ENCODE measurements at places on chromosomes 12 and 14.

GRCh38 chr14:66920196-66920595 is 269.0 kb upstream of the GARIN2 start:
- peaks cover 38% of the 10 kb centered on the region for H3K36me3 ChIP-seq
- no peak overlapping the region for H3K27ac ChIP-seq
- DNase-seq = no peak
- no peak overlapping the region for H3K4me3 ChIP-seq
- H3K27me3 ChIP-seq = no peaks in the 10 kb centered on the region

GRCh38 chr12:14417715-14418114 is 52.2 kb downstream of the ATF7IP start:
- H3K36me3 ChIP-seq = peaks cover 29% of the 10 kb centered on the region
- H3K27me3 ChIP-seq = no peaks in the 10 kb centered on the region
- peak overlapping the region; percentile 99 for H3K27ac ChIP-seq

GRCh38 chr14:92585981-92586937 is 72.7 kb downstream of the RIN3 start:
- no peaks in the 10 kb centered on the region for H3K27me3 ChIP-seq
- H3K4me1 ChIP-seq = peaks cover 20% of the 10 kb centered on the region
- no peak for DNase-seq

- H3K27me3 ChIP-seq = no peaks in the 10 kb centered on the region
- H3K4me1 ChIP-seq = peaks cover 59% of the 10 kb centered on the region
- no peak for DNase-seq
Measured at GRCh38 chr14:68563251-68564131, 229.4 kb downstream of the ZFP36L1 start.

DNA sequence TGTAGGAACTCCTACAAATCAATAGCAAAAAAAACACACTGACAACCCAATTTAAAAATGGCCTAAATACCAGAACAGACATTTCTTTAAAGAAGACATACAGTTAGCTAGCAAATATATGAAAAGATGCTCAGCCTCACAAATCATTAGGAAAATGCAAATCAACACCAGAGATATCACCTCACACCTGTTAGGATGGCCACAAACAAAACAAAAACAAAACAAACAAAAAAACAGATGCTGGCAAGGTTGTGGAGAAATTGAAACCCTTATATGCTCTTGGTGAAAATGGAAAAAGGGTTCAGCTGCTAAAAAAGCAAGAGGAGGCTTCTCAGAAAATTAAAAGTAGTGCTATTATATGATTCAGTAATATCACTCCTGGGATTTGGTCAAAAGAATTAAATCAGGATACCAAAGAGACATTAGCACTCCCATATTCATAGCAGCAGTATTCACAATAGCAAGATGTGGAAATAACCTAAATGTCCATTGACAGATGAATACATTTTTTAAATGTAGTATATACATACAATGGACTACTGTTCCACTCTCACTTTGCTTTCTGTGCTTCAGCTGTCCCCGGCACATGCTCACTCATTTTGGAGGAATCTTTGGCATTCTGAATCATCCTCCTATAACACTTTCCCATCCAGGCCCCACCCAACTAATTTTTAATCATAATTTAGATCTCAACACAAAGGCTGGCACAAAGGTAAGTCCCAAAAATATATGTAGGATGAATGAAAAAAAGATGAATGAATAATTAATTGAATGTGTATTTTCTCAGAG is 99.1 kb downstream of the SYT1 start:
- H3K4me1 ChIP-seq = no peaks in the 10 kb centered on the region
- no peak for DNase-seq
- no peaks in the 10 kb centered on the region for H3K27me3 ChIP-seq
- H3K36me3 ChIP-seq = no peaks in the 10 kb centered on the region
- no peak overlapping the region for H3K27ac ChIP-seq

DNA sequence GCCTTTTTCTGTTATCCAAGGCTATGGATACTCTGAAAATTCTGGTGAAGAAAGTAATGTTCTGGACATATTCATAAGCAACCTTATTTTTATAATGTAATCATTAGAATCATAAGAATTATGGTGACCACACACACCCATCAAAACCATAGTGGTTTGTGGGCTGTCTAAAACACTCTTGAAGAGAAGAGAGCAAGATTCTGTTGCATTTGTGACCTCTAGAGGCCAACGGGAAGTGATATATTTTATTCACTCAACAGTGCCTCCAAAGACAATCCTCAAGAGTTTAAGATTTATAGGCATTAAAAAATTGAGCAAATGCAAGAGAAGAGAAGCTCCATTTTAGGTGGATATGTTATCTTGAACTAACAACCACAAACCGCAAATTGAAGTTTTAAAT is 68.5 kb upstream of the LGR5 start:
- DNase-seq = no peak
- no peaks in the 10 kb centered on the region for H3K4me1 ChIP-seq
- H3K27me3 ChIP-seq = no peaks in the 10 kb centered on the region

DNA sequence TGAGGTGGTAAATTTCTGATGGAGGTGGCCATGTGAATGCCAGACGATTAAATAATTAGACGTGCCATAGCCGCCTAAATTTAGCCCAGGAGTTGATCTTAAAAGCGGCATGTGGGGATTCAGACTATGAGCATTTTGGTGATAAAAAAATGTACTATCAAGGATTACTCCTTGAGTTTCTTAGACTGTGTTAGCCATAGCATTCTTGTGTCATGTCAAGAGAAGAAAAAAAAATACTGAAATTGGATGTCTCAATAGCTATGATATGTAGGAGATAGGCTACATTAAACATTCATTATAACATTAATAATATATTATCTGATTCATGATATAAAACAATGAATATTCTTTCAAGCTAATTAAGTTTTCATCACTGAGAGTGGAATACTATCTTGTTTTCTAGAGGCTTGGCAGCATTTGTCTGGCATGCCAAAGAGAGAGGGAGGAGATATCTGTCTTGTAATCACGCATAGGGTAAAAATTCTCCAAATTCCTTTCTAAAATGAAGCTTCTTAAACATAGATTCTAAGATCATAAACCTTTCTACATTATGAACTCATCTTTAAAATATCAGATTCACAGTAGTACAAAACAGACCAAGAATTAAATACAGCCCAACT is 727.0 kb downstream of the C12orf50 start:
- H3K36me3 ChIP-seq = no peaks in the 10 kb centered on the region
- peaks cover 19% of the 10 kb centered on the region for H3K4me1 ChIP-seq
- H3K27ac ChIP-seq = peak overlapping the region; percentile 54

GRCh38 chr14:70907996-70908934 is 1.0 kb downstream of the PCNX1 start:
- H3K4me3 ChIP-seq = peak overlapping the region; percentile 86
- peak; percentile 65 for DNase-seq
- peaks cover 56% of the 10 kb centered on the region for H3K4me1 ChIP-seq
- H3K27me3 ChIP-seq = no peaks in the 10 kb centered on the region
- H3K27ac ChIP-seq = peak overlapping the region; percentile 94

DNA sequence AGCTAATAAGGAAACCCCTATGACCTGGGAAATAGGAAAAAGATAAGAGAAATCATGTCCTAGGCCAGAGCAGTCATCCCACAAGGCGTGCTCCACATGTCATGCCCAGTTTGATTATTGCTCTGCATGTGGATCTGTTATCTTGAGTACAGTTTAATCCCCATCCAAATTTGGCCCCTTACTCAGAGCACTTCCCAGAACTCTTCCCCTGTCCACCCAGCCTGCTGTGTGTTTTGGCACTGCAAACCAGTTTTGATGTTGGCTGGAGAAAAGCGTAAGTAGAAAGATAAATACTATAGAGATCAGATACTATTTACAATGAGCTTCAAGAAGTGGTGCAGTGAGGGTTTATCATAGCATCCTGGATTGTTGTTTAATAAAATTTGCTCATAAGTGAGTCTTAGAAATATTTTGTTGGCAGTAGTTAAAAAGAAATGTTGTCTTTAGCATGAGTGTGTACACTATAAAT is 83.8 kb downstream of the PTPRB start:
- H3K27me3 ChIP-seq = peaks cover 6% of the 10 kb centered on the region
- peaks cover 12% of the 10 kb centered on the region for H3K4me1 ChIP-seq
- no peaks in the 10 kb centered on the region for H3K36me3 ChIP-seq
- H3K4me3 ChIP-seq = no peak overlapping the region

DNA sequence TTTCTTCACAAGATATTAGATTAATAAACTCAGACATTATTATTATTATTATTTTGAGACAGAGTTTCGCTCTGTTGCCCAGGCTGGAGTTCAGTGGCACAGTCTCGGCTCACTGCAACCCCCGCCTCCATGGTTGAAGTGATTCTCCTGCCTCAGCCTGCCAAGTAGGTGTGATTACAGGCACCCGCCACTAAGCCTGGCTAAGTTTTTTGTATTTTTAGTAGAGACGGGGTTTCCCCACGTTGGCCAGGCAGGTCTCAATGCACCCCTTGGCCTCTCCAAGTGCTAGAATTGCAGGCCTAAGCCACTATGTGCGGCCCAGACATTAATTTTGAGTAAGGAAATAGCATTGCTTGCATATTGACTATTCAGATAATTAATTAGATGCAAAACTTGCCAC is 554.9 kb upstream of the LRFN5 start:
- H3K36me3 ChIP-seq = peaks cover 5% of the 10 kb centered on the region
- no peaks in the 10 kb centered on the region for H3K4me1 ChIP-seq
- no peak overlapping the region for H3K27ac ChIP-seq
- DNase-seq = no peak
- H3K27me3 ChIP-seq = no peaks in the 10 kb centered on the region

GRCh38 chr12:3492793-3493042 is 1.7 kb downstream of the PRMT8 start:
- H3K27me3 ChIP-seq = peaks cover 95% of the 10 kb centered on the region
- peaks cover 12% of the 10 kb centered on the region for H3K4me1 ChIP-seq
- no peak overlapping the region for H3K27ac ChIP-seq
- DNase-seq = no peak
